NCI-H524 (cell line): ENCODE measurements at places on chromosomes 13 and 19.

GRCh38 chr13:41199526-41199925 lies 5.2 kb upstream of the KBTBD7 start:
- no peak for DNase-seq

DNA sequence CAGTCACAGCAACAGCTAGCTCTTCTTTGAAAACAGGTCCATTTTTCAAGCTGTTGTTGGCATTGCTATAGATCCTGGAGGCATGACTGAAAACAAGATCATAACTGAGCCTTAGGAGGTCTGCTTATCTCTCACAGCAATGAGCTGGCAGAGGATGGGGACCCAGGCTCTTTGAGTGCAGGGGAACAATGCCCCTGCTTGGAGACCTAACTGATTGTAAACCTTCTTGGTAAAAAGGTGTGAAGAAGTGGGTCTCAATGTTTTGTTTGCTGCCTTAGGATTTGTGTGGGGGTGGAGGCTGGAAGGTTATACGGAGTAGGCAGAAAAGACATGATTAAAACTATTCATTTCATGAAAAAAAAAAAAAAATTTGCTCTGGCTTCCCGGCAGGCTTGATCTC lies 94.6 kb downstream of the EFNB2 start:
- no peak for DNase-seq

DNA sequence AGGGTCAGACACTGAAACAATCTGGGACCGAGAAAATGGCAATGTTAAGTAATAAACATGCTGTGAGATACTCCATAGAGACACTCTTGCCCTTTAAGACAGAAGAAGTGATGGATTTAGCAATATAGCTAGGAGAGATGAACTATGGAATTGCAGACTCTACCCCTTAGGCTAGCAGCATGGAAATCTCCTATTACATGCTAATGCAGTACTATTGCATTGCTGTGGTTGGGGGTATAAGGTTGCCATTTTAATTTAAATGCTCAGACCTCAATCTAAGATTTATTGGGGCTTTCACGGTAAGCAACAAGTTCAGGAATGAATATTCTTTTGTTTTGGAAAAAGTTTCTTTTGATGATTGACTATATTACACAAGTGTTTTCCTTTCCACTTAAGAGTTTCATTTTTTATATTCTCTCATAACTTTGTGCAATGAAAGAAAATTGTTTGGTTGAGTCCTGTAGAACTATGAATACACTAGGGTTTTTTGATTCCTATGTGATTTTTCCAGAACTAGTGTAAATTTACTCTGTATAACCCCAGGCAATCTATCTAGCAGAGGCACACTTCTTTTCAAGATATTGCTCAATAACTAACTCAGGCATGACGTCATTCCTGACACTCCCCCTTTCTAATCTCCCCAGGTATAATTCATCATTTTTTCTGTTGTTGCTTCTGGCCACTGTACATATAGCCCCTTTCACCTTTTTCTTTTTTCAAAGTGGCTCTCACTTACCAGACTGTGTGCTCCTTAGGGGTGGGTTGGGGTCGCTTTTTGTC lies 394.7 kb upstream of the KLF12 start:
- no peak for DNase-seq

DNA sequence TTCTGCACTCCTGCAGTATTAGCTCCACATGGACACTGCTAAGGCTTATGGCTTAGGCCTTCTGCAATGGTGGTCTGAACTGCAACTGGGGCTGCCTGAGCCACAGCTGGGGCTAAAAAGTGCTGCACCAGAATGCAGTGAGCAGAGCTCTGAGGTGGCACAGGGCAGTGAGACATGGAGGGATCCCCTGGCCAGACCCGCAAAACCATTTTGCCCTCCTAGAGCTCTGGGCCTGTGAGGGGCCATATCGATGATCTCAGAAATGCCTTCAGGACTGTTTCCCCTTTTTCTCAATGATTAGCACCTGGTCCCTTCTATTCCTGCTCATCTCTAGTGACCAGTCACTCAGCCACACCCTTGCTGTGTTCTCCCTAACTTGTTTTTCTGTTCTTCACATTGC lies 397.7 kb downstream of the UQCRFS1 start:
- DNase-seq = no peak

DNA sequence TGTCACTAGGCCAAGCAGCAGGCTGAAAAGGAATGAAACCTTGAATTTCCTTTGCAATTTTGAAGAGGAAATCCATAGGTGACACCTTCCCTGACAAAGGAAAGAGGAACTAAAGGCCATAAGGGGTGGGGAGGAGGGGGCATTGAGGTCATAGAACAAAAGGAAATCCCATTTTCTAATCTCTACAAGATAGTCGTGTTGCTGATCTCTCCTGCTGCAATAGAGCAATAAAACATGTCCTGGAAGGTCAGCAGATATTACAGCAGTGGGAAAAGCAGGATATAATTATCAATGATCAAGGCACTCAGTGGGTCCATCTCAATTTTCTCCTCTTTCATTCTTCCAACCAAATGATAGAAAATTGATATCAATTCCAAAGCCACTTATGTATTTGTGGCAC lies 20.3 kb upstream of the RAP2A start:
- no peak for DNase-seq

GRCh38 chr19:45793178-45793564 lies 526 bp upstream of the DMWD start:
- no peak for DNase-seq

DNA sequence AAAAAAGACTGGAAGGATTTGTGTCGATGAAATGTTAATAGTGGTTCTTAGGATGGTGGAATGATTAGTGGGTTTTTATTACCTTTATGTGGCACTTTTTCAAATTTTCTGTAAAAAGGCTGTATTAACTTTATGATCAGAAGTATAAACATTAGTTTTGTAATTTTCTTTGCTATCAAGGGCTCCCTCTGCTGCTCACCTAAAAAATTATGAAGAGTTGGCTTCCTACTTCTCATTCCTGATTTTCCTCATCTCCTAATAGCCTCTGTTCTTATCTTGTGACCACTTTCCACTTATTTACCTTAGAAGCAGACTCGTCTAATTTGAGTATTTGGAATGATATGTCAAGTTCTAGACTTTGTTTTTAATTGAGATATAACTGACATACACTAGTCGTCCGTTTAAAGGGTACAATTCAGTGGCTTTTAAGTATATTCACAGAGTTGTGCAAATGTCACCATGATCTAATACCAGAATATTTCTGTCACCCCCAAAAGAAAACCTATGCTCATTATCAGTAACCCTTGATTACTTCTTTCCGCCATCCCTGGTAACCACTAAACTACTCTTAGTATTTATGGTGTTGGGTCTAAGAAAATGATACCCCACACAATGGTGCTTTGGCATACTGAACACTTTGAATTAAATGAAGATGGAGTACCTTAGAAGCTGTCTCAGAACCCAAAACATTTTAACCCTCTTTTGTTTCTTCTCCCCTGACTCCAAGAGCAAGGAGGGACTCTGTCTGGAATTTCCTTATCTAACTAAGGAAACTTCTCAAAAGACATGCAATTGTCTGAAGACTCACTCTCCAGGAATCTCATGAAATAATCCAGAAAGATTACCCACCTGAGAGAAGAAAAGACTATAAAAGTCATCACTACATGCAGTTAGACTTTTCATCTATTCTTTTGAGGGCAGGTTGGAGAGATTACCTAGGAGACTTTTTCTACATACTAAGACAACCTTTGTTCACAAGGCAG lies 311.3 kb downstream of the DLEU7 start:
- DNase-seq = peak; percentile 18

DNA sequence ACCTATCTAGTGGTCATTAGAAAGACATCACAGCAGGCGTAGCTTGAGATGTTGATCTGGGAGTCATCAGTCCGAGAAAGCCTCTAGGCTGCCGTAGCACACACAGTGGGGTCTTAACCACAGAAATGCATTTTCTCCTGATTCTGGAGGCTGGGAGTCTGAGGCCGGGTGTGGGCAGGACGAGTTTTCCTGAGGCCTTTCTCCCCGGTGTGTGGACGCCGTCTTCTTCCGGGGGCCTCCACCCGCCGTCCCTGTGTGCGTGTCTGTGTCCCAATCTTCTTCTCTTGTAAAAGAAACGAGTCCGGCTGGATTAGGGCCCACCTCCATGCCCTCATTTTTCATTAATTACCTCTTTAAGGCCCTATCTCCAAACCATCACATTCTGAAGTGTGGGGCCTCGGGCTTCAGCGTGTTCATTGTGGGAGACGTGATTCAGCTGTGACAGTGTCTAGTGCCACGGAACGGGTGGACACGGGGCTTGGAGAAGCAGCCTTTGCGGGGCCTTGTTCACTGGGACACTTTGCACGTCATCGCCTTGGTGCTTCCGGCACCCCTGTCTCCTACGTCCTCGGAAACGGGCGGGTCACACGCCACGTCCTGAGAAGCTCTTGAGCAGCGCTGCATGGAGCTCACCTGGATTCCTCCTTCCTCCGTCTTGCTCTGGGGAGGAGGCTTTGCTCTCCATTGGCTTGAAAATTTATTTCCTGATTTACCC lies 208.9 kb upstream of the SOX1 start:
- no peak for DNase-seq

DNA sequence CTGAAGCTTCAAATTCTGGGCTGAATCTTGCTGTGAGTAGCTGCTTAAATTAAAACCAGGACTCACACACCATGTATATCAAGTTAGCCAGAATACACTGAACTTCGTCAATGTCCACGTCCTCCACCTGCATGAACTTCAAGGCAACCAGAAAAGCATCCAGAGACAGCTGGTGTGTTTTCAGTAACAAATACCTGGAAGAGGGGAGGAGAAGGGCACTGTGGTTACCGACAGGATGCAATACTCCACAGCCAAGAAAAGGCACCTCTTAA lies 20.4 kb downstream of the PROZ start:
- no peak for DNase-seq

- DNase-seq = no peak
These were observed 681 bp downstream of the SLC5A5 start for GRCh38 chr19:17872251-17873001.

DNA sequence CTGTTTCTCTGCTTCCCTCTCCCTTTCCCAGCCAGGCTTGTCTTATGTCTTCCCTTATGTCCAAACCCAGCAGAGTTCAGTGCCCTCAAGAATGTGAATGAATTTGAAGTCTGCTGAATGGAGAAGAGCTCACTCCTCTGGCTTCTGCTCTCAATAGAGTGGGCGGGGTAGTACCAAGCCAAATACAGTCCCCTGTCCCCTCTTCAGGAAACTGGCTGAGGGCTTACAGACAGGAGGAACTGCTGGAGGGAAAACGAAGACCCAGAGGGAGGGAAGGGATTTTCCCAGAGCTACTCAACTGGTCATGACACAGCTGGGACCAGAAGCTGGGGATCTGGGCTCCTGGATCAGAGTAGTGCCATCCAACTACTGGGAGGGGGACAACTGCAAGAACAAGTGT lies 32.9 kb upstream of the POU2F2 start:
- DNase-seq = no peak

DNA sequence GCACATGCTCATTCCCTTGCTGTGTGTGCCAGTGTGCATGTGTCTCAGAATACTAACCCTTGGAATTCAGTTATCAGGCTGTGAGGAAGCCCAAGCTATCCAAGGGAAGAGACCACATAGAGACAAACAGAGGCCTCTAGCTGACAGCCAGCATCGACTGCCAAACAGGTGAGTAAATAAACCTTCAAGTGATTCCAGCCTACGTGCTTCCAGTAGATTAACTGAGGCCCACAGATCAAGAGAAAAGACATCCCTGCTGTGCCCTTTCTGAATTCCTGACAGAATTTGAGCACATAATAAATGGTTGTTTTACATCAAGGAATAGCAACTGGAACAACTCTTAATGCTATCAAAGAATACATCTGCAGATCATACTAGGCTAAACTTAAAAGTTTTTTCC lies 17.5 kb downstream of the ZC3H13 start:
- DNase-seq = no peak

- peak; percentile 98 for DNase-seq
These were observed at the start of gene ZNF714 for GRCh38 chr19:21082011-21082975. Gene ZNF714 (plus strand): TSS chr19:21082203. CDS start chr19:21098269, 16,066 bp downstream.

DNA sequence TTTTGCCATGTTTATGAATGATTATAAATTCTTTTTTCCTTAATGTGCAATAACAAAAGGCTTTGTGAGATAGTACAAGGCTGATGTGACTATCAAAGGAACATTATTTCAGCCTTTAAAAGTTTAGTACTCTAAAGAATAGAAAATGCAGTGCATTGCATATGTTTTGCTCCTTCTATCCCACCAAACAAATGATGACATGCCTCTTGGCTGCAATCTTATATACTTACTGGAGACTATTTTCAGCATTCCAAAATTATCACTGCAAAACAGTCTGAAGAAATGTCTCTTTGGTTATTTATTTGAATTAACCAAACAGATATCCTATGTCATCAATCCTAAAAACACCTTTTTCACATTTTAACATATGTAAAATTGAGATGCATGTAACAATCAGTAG lies 776.5 kb upstream of the SPRY2 start:
- no peak for DNase-seq

GRCh38 chr13:44368599-44369368 lies 4.8 kb upstream of the SERP2 start:
- DNase-seq = no peak

GRCh38 chr19:31334849-31335624 lies 14.2 kb downstream of the TSHZ3 start:
- DNase-seq = no peak

- no peak for DNase-seq
These were observed 95.9 kb upstream of the FREM2 start for GRCh38 chr13:38590796-38591507.

DNA sequence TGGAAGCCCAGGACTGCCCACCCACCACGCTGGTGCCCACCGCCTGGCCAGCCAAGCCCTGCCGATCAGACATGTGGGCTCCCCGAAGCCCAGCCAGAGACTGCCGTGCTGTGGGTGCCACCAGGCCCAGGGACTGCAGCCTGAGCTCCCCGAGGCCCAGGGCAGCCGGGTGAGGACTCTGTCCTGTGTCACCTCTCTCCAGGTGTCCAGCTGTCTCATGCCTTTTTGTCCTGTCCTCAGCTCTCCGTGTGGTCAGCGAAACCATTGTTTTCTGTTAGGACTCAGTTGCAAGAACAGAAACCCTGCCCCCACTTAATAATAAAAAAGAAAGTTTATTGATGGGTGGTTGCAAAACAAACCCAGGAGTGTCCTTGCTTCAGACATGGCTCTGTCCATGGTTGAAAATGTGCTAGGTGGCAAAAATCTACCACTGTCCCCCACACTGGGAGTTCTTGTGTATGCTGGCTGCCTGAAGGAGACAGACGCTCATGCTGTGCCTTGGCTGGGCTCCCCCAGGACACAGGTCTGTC lies 9.9 kb downstream of the PLEKHF1 start:
- DNase-seq = no peak

DNA sequence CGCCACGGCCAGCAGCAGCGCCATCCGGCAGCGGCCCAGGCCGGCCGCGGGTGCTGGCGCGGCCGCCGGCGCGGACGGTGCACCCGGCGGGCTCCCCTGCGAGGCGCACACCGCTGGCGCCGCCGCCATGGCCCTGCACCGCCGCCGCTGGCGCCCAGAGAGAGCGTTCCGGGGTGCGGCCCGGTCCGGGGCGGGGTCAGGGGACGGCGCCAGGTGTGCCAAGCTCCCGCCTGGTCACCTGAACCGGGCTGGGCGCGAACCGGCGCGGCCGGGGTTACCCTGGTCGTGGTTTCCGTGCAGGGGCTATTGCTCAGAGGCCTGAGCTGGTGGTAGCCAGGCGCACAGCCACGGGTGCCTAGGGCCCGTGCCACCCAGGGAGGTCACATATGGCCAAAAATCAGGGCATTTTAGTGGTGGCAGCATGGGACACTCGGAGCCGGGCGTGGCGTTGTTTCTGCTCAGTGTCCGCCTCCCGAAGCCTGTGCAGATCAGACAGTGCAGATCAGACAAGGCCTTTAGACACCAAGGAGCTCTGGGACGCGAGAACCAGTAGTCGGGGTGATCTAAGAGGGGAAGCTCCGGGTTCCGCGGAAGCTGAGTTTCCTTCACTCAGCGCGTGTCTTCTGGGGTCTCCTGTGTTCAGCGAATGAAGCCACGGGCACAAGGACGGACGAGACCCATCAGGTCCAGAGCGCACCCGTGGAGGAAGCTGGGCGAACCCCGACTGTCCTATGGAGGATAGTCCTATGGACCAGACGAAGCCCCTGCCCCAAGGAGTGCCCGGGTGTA lies at the start of gene TMEM238:
TMEM238 (minus strand) TSS at position 162 of the 789 bp plus-strand sequence; CDS start at position 129, 33 bp downstream.
- peak; percentile 54 for DNase-seq
